ENCODE measurements at places on chromosomes 7 and 10.

GRCh38 chr7:29479301-29480200 is 84.1 kb upstream of the PRR15 start:
- DNase-seq, result peak; percentile 85

- DNase-seq, result no peak
Observed at GRCh38 chr10:60291344-60291930, 98.2 kb downstream of the ANK3 start.

- DNase-seq, result no peak
Observed at GRCh38 chr10:78634389-78634815, 434.4 kb upstream of the ZMIZ1 start.

GRCh38 chr10:2953495-2953894 is 113.9 kb upstream of the PFKP start:
- DNase-seq, result no peak

- DNase-seq, result no peak
Observed at GRCh38 chr7:30814700-30815387, 43.6 kb downstream of the MINDY4 start.

DNA sequence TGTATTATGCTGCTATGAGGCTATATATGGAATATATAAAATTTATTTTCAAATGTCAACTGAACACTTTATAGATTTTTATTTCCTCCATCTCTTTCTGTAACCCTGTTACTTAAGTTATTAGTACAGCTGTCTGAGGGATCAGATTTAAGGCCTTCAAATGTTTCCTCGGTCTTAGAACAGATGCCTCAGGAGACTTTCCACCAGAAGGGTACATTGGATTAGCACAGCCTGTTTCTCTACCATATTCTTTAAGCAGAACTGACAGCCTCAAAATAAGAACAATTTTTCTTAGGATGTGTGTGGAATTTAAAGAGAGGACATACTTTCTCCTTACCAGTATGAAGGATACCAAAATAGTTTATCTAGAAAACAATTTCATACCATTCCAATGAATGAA is 53.0 kb upstream of the HGF start:
- DNase-seq, result no peak

DNA sequence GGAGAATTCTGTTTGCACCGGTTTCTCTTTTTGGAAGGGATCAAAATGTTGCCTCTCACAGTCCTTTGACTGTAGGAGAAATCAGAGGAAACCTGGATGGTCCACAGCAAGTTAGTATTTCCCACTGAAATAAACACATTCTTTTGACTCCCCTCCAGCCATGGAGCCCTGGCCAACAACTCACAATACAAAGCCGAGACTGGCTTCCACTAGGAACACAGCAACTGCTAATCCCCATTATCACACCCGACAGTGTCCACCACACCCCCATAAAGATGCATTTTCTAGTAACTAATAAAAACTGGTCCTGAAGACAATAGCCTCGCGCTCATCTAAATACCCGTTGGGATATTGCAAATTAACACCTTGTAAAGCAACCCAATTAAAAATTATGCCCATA is 798 bp upstream of the MACROH2A2 start:
- peak; percentile 30 for DNase-seq

GRCh38 chr10:570628-571163 is 118.8 kb downstream of the DIP2C start:
- DNase-seq, result no peak

DNA sequence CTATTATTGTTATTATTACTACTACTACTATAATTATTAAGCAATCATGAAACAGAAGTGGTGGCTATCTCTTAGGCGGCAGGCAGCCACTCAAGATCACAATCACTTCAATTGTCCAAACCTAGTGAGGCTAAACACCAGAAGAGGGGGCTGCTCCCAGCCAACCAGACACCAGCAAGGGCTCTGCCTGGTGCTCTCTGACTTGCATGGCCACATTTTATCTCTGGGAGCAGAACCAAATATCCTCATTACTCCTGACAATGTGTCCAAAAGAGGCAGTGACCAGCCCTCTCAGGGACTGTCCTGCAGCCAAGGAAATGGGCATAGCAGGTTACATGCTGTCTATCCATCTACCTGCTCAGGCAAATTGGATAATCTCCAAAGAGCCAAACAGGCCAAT is 187.4 kb upstream of the PDE1C start:
- no peak for DNase-seq

DNA sequence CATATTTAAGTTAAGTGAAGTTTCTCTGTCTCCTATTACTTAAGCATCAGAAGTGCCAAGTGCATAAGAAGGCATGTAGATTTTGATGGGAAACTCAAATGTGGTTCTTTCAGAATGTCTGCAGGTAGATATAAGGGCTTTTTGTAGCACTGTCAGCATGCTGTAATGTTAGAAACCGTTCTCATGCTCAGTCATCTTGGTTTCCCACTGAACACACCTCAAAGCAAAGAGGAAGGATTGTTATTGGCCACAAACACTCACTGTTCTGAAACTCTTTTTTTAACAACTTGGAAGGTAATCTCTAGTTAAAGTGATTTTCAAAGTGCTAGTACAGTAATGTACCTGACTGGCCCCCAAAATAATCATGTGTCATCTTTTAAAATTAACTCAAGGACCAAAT is 126.0 kb downstream of the AASS start:
- no peak for DNase-seq

DNA sequence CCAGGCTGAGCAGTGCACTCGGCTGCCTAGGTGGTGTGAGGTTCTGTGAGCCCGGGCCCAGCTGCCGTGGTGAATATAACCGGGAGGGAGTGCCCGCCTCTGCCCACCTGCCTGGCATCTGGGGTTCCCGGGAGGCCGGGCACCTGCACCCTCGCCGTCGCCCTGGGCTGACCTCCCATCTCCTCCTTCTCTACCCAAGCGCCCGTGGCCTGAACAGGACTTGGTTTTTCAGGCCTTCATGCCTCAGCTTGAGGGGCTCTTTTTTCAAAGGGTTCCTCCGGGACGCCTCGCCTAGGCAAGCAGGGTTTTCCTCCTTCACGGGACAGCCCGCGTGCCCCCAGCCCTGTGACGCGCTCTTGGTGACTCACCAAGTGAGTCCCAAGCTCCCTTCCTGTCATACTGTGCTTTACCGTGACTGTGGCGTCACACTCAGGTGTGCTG is 9.9 kb downstream of the INPP5A start:
- DNase-seq, result no peak

GRCh38 chr10:27695088-27695487 is 50.5 kb downstream of the MKX start:
- no peak for DNase-seq

DNA sequence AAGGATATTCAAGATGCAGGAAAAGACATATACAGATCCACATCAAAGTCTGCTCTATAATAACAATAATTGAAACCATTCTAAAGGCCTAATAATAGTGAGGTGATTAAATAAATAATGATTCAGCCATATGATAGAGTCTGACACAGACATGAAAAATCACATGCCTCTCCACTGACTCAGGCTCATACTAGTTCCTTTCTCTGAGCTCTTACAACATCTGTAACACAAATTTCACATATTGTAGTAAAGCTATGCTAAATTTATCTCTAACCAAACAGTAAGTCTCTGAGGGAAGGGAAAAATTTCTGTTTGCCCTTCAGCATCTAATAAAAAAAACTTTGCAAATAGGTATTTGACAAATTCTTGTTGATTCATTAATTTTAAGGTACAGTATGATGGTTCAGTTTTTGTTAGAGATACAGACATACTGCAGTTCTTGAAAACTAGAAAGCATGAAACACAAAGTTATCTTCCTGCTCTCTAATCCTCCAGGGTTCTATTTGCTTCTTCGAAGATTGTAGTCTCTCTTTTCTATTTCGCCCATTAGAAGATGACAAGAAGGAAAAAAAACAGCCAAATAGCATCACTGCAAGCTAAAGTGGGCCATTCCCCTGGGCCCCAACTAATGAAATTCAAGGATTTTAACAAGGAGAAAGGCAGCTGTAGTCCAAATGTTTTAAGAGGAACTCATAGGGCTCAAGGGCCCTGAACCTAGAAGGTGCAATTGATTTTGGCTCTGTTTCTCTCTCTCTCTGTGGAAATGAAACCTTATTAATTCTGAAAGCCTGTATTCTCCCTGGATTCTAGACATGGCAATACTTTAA is 53.9 kb downstream of the CUBN start:
- no peak for DNase-seq

DNA sequence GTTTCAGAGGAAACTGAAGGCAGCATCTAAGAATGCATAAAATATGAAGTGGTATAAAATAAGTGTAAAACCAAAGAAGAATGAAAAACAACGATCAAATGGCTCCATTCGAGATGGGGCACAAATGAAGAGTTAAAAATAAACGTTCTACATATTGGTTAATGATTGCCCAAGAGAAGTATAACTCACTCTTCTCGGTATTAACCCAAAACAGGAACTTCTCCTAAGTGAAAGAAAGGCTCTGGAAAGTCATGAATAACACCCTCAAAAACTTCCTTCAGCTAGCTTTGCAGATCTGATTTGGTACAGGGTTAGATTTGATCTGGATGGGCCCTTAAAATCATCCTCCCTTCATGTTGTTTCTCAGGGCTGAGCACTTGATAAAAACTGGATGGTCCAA is 94.3 kb upstream of the ADO start:
- DNase-seq, result no peak

- DNase-seq, result no peak
Observed at GRCh38 chr7:31084226-31084625, 32.1 kb downstream of the ADCYAP1R1 start.

- DNase-seq, result no peak
Observed at GRCh38 chr7:47973739-47974138, 5.7 kb downstream of the HUS1 start.

GRCh38 chr7:105745681-105746330 is 130.6 kb downstream of the ATXN7L1 start:
- DNase-seq, result no peak

DNA sequence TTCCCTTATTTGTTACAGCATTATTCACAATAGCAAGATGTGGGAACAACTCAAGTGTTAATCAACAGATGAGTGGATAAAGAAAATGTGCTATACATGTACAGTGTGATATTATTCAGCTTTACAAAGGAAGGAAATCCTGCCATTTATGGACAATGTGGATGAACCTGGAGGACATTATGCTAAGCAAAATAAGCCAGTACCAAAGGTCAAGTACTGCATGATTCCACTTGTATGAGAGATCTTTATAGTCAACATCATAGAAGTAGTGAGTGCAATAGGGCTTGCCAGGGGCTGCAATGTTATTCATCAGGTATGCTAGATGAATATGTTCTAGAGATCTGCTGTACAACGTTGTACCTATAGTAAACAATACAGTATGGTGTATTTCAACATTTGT is 138.5 kb upstream of the AGR3 start:
- no peak for DNase-seq

DNA sequence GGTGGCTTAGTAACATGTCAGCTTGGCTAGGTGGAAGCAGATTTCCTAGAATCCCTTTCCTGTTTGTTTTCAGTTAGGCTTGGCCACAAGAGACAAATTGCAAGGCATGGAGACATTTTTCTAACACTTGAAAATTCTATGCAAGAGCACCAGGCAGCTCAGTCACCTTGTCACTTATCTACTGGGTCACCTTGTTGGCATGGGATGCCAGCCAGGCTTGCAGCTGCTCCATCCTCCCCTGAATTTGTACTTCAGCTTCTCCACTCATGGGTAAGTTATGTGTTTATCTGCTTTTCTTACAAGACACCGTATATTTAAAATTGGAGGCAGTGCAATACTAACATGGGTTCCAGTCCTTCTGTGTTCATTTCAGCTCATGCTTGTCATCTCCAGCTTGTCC is 40.2 kb upstream of the CCSER2 start:
- no peak for DNase-seq

DNA sequence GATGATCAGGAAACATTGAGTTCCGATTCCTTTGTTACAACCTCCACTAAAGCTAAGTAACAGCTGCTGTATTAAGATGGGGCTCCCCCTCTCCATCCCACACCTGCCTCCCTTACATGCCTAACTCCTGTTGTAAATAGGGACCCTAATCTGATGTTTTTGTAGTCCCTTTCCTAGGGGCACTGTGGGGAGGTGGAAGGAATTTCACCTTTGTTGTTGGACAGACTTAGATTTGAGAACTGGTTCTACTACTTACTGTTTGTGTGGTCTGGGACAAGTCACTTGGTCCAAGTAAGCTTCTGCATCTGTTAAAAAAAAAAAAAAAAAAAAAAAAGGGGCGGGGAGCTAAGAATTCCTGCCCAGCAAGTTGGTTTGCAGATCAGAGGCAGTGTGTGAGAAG is 42.6 kb downstream of the KIAA1217 start:
- no peak for DNase-seq

DNA sequence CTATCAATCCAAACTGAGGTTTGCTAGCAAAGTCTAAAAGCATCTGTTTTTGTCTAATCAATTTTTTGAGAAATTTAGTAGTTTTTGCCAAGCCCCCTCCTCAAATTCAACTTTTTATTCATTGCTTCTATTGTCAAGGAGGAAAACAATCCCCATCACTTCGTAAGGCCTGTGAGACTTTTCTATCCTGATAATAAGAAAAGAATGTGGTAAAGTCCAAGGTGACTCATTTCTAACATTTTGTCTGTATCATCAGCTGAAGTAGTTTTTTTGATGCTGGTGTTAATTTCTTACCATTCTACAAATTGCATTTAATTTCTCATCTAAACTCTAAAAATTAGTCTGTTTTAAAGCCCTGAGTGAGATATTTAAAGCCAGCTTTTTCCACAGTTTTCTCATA is 11.7 kb downstream of the ANK3 start:
- DNase-seq, result no peak

GRCh38 chr7:134024739-134025138 is 102.4 kb upstream of the LRGUK start:
- DNase-seq, result no peak

DNA sequence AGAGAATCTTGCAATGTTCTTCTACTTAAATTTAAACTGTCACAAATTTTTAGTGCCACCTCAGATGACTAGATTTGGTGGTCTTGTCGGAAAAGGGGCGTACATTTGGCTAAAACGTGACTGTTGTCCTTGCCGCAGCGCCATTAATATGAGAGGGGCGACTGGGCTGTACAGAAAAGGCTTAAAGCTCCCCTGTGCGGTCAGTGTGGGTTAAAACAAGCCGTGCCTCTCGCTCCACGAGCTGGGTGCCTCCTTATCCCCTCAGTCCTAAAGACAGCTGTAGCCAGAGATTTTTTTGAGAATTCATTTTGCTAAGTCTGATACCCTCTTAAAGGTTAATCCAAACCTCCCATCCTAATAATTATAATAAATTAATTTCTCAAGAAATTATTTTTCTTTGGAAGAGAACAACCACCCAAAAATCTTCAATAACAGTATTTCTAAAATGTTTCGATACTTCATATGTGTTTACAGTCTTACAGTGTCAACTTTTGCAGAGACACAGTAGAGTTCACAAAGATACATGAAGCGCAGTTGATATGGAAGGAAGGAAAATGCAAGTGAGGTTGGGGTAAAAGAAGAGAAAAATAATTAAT is 68.6 kb downstream of the C7orf25 start:
- no peak for DNase-seq

GRCh38 chr10:119625570-119626280 is 25.5 kb upstream of the BAG3 start:
- no peak for DNase-seq

Data from dorsolateral prefrontal cortex (tissue), 122 donors.